A549 treated with ZK216348 at 1 μM for 4 hours (cell line): ENCODE measurements at places on chromosomes 5 and 9. TPM values are rescaled to one million over a fixed set of nuclear protein-coding genes. Genes with fewer than 3 reads are reported as not detected.

Gene MEIKIN
- not detected in 5 replicates for total RNA-seq

Gene STC2
- 43.1 to 66.8 TPM (median 48.5 TPM) in 5 replicates for total RNA-seq

Gene LCP2
- total RNA-seq: not detected in 5 replicates

Gene WDR38
- 0.13 to 0.19 TPM (median 0.19 TPM) in 3 of 5 replicates, not detected in the others for total RNA-seq

Gene ABLIM3
- total RNA-seq: 16.9 to 23.0 TPM (median 19.4 TPM) in 5 replicates

Gene IGFBPL1
- 2.1 to 3.6 TPM (median 2.4 TPM) in 5 replicates for total RNA-seq

Gene MYO10
- 40.3 to 53.4 TPM (median 43.2 TPM) in 5 replicates for total RNA-seq
